ENCODE measurements at places on chromosomes 6 and 20. TPM values are rescaled to one million over a fixed set of nuclear protein-coding genes. Genes with fewer than 3 reads are reported as not detected.

The NMBR gene
- total RNA-seq: under 0.01 TPM

The HLA-DQA2 gene
- not detected for total RNA-seq

The ADGRB3 gene
- total RNA-seq: 0.77 TPM

The TRIM31 gene
- not detected for total RNA-seq

The ULBP2 gene
- total RNA-seq: 1.8 TPM

The PGC gene
- not detected for total RNA-seq

The BPIFB1 gene
- not detected for total RNA-seq

The KIF13A gene
- 65.0 TPM for total RNA-seq

The CRISP3 gene
- not detected for total RNA-seq

The HTR1E gene
- total RNA-seq: not detected

The FAM217A gene
- total RNA-seq: not detected

The MOXD1 gene
- 89.8 TPM for total RNA-seq

The GTF2H4 gene
- 8.7 TPM for total RNA-seq

The BEND3 gene
- total RNA-seq: 0.83 TPM

The PAX1 gene
- total RNA-seq: not detected

The SLC13A3 gene
- 4.1 TPM for total RNA-seq

The DEF6 gene
- 0.51 TPM for total RNA-seq

The HLA-DRB1 gene
- total RNA-seq: under 0.01 TPM

The ECT2L gene
- total RNA-seq: 0.17 TPM

The L3MBTL3 gene
- 5.6 TPM for total RNA-seq

The UST gene
- total RNA-seq: 19.5 TPM

The RALY gene
- total RNA-seq: 54.2 TPM

The ME1 gene
- 22.1 TPM for total RNA-seq

The CLDN20 gene
- not detected for total RNA-seq

The OR2B2 gene
- total RNA-seq: not detected

The ENPP5 gene
- 2.5 TPM for total RNA-seq

The LRRC73 gene
- total RNA-seq: 0.33 TPM

The STMND1 gene
- not detected for total RNA-seq

The SLC44A4 gene
- not detected for total RNA-seq

The GGTLC1 gene
- total RNA-seq: not detected

The KIAA1755 gene
- 2.8 TPM for total RNA-seq

The THEMIS gene
- total RNA-seq: not detected

The DOK5 gene
- total RNA-seq: 16.9 TPM

The ADGRF4 gene
- total RNA-seq: under 0.01 TPM

The LY6G6F gene
- not detected for total RNA-seq

The PDYN gene
- not detected for total RNA-seq

The STK38 gene
- total RNA-seq: 26.9 TPM

The TSBP1 gene
- not detected for total RNA-seq

The BCKDHB gene
- 6.2 TPM for total RNA-seq

The ALDH5A1 gene
- 0.26 TPM for total RNA-seq

The ZNF391 gene
- total RNA-seq: 1.3 TPM

The KIF3B gene
- total RNA-seq: 27.7 TPM

The TRERF1 gene
- 4.1 TPM for total RNA-seq

The EPHA7 gene
- total RNA-seq: under 0.01 TPM

The CTCFL gene
- total RNA-seq: not detected

The NINL gene
- total RNA-seq: 16.3 TPM

The KCNS1 gene
- 0.50 TPM for total RNA-seq

The ELOVL4 gene
- total RNA-seq: 4.6 TPM

The RPS6KA2 gene
- total RNA-seq: 109 TPM

The ATP6V1G2 gene
- total RNA-seq: 4.1 TPM

The ZSCAN31 gene
- total RNA-seq: 5.9 TPM

The VNN1 gene
- total RNA-seq: not detected

The HLA-B gene
- 244 TPM for total RNA-seq

The CLPSL1 gene
- not detected for total RNA-seq

The CST7 gene
- not detected for total RNA-seq

The CTNNBL1 gene
- 28.5 TPM for total RNA-seq

The MEI4 gene
- total RNA-seq: not detected
